Activated naive CD4-positive, alpha-beta T cell (primary cell): ENCODE measurements at places on chromosomes 13 and 19.

DNA sequence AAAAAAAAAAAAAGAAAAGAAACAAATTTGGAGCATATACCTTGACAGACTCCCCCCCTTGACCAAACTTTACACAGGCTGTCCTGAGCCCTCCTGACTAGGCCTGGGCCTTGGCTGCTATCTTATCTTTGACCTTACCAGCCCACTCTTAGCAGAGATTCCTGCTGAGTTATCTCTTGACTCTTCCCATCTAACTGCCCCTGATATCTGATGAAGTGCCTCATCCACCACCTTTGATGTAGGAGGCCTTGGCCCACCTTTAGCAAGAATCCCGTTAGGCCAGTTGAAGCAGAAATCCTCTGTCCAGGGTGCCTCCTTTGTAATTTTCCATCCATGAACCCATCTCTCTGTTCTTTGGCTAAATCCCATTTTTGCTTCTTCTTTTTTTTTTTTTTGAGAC is 43.6 kb downstream of the NLRP12 start:
- no peak for DNase-seq

DNA sequence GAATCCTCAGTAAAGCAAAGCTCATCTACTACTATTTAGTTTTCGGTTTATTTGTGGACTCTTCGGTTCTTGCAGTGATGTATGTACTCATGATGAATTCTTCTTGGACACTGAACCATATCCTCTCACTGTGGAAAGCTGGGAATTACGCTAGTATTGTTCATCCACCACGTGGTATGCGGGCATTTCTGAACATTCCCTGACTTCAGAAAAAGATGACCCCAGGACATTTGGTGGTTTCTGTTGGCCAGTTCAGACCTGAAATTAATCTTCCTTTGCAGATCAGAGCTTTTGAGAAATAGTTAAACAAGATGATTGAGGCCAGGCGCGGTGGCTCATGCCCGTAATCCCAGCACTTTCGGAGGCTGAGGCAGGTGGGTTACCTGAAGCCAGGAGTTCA is 25.3 kb upstream of the FBN3 start:
- DNase-seq, result no peak

- no peak for DNase-seq
Measured at GRCh38 chr19:2230033-2230531, 6.0 kb downstream of the PLEKHJ1 start.

GRCh38 chr13:42733046-42733445 is 48.3 kb upstream of the FAM216B start:
- DNase-seq, result no peak

DNA sequence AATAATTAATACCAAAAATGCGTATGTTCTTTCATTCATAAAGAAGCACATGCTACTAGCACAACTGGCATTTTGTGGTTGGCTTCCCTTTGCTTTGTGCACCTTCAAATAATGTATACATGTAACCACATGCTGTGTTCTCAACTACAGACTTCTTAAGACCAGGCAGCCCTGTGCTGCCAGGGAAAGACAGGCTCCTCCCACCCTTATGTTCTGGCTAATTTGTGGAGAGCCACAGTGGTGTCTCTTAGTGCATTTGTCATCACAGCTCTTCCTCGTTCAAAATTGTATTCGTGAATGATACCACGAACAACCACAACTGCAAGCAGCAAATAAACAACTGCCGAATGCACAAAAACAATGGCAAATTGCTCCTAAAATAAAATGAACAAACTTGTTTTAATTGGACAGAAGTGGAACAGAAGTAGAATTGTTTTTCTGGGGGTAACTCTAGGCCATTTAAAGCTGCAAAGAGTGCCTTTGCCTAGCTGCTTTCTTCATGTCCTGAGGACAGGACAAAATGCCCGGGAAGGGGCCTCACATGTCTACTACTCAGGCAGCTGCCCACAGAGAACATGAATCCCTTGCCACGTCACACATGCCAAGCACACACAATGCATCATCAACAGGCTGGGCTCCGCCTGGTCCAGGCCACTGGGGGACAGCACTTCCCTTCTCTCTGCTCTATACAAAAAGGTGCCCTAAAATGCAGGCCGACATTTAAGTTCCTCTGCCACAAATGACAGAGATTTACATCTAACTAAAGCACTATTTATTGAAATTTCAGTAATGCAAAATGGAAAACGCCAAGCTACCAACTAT is 21.7 kb downstream of the IRS2 start:
- DNase-seq, result no peak

DNA sequence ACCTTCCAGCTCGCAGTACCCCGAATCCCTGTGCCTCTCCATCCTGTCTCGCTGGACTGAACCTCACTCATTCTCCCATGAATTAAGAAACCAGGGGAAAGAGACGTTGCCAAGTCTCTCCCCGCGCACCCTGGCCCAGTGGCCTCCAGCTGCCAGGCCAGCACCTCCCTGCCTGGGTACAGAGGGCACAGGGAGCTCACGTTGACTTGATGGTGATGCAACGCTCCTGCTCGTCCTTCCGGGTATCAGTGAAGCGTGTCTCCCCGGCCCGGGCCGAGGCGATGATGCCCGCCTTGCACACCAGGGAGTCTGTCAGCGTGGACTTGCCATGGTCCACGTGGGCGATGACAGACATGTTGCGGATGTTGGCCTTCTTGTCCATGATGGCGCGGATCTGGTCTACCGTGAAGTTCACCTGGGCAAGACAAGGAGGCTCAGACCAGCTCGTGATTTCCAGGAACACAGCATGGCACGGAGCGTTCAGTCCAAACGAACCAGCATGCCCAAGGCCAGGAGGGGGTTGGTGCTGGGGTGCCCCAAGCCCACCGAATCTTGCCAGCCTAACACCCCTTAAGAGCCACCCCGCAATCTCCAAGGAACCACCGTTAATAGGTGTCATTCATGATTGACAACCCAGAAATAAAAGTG is 1.2 kb downstream of the EEF2 start:
- no peak for DNase-seq

DNA sequence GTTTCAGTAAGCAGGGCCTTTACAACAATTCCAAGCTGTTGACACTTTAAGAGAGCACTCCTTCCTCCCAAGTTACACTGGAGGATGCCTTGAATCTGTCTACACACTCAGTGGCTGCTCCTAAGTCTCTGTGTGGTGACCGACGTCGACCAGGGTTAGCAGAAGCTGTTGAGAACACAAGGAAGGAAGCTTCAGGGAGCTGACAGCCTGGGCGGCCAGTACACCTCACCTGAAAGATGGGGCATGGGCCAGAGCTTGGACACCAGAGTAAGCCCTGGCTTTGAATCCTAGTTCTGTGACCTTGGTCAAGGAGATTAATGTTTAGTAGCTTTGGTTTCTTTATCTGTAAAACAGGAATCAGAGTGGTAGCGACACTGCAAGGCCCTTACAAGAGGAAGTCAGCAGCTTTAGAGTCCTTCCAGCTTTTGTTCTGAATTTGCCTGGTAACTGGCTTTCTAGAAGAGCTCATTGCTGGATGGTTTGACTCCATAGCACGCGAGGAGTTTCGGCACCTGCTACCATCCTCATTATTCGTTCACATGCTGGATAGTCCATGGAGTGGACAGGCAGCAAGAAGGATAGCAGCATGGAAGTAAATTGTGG is 214.2 kb downstream of the FGF9 start:
- DNase-seq, result no peak

DNA sequence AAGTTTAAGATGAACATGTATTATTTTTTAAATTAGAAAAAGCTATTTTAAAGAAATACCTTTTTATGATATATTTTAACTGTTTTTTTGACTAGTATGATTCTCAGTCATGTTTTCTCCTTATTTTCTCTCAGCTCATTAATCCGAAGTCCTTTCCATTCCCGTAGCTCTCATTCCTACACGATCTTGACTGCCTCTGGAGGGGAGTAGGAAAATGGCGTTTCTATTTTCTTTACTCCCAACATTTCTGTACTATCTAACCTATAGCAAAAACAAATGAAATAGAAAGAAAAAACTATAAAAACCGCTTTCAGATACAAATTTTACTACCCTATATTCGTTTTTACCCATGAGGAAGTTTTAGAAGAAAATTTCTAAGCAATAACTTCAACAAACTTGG is 343.8 kb downstream of the RBM26 start:
- DNase-seq, result no peak

GRCh38 chr13:70905035-70905434 is 796.8 kb upstream of the KLHL1 start:
- no peak for DNase-seq

DNA sequence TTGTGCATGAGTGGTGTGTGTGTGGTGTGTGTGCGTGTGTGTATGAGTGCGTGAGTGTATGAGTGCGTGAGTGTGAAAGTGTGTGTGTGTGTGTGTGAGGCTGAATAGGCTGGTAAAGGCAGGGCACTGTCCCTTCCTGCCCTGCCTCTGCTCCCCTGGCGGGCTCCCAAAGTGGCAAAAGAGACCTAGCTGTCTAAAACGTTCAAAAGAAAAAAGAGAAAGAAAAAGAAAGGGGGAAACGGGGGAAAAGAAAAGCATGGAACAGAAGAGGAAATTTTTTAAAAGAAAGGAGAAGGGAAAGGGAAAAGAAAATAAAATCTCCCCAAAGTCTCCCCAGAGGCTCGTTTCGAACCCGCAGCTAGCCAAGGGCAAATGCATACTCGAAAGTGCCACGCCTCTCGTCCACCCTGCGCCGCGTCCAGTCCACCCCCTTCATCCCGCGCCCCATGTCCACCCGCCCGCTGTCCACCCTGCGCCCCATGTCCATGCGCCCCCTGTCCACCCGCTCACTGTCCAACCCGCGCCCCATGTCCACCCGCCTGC is 37.0 kb upstream of the FLT1 start:
- DNase-seq, result no peak

- no peak for DNase-seq
Measured at GRCh38 chr19:38932425-38933179, 1.9 kb downstream of the MRPS12 start.

DNA sequence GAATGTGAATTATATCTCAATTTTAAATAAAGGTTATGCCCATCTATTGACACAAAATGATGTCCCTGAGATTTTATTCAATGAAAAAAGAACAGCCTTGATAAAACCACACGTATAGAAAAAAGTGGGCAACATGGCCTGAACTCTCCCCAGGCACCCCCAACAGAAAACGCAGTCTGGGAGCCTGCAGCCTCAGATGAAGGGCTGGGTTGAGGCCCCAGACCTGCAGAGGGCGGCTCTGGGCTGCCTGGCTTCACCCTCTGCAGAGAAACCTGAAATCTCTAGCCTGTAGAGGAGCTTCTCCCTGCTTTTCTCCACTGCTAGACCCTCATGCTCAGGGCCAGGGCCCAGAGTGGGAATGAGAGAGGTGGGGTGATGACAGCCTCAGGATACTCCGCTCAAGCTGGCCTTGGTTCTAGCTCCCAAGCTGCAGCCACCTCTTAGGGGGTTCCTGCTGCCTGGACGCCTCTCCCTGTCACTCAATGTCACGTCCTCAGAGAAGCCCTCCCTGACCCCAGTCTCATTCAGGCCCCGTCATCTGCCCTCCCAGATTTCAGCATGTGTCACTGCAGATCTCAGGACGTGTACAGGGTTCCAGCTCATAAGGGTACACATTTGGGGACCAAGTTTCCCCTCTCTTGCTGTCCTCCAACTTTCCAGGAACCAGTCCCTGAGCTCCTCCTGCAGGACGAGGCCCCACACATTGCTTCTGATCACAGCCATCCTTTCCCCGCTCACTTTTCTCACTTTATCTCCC is 1.8 kb downstream of the MBD3 start:
- no peak for DNase-seq

DNA sequence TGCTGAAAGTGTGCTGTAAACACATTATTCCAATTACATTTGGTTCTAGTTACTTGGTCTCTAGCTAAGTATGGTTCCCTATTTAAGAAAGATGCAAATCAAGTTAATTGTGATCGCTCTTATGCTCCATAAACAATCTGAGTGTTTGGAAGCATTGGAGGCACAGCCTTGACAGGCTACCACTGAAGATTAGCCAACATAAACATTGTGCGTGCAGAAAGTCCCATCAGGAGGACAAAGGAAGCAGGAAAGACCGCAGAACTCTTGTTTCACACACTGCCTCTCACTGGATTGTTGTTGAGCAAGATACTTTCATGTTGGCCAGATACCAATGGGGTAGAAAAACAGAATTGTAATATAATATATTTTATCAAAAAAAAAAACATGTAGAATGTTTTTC is 814.4 kb downstream of the EFNB2 start:
- no peak for DNase-seq

DNA sequence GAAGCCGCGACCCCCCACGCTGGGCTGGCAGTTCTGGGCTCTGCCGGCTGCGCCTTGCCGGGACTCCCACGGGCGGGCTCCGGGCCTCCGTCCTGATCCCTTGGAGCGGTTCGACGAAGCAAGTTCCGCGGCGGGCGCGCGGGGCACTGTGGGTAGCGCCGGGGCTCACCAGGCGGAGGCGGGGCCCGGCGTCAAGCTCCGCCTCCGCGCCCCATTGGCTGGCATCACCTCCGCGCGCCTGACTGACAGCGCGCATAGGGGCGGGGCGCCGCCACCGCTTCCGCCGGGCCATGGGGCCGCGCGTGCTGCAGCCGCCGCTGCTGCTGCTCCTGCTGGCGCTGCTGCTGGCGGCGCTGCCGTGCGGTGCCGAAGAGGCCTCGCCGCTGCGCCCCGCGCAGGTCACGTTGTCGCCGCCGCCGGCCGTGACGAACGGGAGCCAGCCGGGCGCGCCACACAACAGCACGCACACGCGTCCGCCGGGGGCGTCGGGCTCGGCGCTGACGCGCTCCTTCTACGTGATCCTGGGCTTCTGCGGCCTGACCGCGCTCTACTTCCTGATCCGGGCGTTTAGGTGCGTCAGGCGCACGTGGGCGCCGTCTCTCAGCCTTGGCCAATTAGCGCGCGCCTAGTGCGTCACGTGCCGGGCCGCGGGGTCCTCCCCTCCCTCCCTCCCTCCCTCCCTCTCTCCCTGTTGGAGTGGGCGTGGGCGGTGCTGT is at the start of gene FAM174C:
TSS of gene FAM174C (plus strand) at position 271 of the 716 bp plus-strand sequence. CDS start at position 291, 20 bp downstream.
- DNase-seq, result peak; percentile 87

GRCh38 chr19:45380107-45380506 is 9.7 kb upstream of the ERCC2 start:
- DNase-seq, result no peak

DNA sequence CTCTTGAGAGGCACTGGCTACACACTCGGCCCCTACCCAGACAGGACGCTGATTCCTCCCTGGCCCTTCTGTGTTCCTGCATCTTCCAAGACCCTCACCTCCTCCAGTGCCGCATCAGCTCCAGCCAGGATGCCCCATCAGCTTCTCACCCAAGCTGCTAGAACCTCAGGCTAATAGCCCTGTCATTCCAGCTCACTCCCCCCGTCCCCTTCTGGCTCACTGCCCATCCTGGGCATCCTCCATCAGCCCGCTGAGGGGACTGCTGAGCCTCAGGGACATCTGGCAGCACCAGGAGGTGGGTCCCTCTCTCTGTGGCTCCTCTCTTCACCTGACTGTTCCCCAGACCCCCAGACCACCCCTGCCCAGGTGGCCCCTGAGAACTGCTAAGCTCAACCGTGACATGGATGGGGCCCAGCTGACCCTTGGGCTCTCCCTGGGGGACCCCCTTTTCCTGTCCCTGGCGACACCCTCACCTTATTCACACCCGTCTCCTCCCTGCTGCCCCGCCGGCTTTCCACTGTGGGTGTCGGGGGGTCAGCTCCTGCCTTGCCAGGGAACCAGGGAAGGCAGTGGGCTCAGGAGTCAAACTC is 4.8 kb downstream of the FFAR3 start:
- no peak for DNase-seq
